ENCODE measurements at places on chromosomes 16 and 17.

GRCh38 chr17:80781211-80781610 lies 210.4 kb upstream of the CHMP6 start:
- DNase-seq: no peak

GRCh38 chr17:31314782-31315100 lies 887 bp upstream of the EVI2B start:
- no peak for DNase-seq

GRCh38 chr16:67428146-67428731 lies 2.7 kb upstream of the HSD11B2 start:
- peak; percentile 92 for DNase-seq

DNA sequence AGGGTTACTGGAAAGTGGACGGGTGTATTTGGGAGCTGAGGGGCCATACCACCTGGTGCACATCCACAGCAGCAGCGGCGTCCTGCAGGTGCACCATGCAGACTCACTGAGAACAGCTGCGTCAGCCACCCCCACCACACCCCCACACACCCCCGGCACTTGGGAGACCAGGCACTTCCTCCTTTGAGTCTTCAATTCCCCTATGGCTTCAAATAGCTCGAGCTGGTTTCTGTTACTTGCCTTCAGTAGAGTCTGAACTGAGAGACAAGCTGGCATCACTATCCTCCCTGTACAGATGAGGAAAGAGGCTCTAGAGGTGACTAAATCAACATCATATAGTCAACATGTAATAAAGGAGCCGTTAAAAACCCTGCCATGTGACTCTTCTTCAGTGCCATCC lies 15.4 kb downstream of the CUEDC1 start:
- no peak for DNase-seq

DNA sequence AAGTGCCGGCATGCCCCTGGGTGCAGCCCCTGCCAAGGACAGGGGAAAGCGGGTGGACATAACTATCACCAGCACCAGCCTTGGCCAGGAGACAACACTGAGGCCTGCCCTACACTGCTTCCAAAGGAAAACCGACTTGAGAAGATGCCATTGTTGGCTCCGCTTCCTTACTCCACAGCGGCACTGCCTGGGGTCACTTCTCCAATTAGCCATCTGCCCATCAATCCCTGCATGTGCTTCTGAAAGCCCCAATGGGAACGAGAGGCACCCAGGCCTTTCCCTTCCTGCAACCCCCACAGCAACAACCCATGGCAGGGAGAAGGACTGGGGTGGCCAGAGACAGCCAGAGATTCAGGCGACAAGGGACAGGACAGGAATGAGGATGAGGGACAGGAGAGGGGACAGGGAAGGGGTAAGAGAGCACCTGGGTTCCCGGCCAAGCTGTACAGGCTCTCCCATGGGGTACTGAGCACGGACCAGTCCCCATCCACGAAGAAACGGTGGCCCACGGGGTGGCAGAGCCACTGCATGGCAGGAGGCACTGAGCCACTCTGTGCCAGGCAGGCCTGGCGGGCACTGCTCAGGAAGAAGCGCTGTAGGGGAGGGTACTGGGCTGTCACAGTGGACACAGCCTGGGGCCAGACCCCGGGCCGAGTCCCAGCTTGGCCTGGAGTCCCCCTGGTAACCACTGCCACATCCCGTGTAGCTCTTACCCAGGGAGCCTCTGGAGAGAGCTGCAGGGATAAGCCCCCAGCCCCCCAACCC lies 21.2 kb downstream of the SREBF1 start:
- no peak for DNase-seq

- no peak for DNase-seq
Observed at GRCh38 chr16:2852003-2852730, 5.8 kb downstream of the PRSS22 start.

DNA sequence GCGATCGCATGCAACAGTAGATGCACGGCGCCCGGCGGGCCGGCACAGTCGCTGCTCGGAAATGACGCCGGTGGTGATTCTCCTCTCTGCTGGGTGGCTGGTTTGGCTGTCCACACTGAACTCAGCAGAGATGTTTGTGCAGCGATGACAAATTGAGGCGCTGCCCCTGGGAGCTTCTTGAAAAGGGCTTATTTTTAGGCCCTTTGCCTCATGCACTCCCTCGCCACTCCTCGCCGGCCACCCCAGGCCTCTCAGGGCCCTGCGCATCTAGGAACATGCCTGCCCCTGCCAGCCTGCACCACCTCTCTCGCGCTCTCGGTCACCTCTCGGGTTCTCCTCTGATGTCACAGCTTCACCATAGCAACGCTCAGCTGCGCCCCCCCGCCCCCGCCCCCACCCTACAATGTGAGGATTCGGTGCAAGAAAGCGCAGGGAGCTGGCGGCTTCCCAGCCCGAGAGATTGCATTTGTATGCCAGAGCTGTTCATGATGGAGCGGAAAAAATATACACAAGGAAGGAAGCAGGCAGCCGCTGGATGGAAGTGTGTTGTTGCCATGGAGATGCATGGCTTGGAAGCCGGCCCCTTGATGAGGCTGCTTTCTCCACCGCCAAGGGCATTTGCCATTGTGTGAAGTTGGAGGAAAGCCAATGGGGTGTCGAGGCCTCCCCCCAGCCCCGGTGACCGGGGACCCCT lies 81.3 kb upstream of the PLCG2 start:
- DNase-seq: no peak

GRCh38 chr16:49465661-49466528 lies 92.3 kb downstream of the C16orf78 start:
- no peak for DNase-seq

- no peak for DNase-seq
Observed at GRCh38 chr17:13346996-13347762, 254.6 kb downstream of the HS3ST3A1 start.

All from neural progenitor cell (in vitro differentiated cells).